ENCODE measurements at places on chromosomes 1 and 21.

GRCh38 chr1:15427280-15427666 lies 11.0 kb upstream of the CTRC start:
- peaks cover 7% of the 10 kb centered on the region for H3K36me3 ChIP-seq
- no peaks in the 10 kb centered on the region for H3K27me3 ChIP-seq
- peaks cover 16% of the 10 kb centered on the region for H3K4me1 ChIP-seq
- H3K27ac ChIP-seq = peak overlapping the region; percentile 16
- H3K4me3 ChIP-seq = no peak overlapping the region
- DNase-seq = no peak

DNA sequence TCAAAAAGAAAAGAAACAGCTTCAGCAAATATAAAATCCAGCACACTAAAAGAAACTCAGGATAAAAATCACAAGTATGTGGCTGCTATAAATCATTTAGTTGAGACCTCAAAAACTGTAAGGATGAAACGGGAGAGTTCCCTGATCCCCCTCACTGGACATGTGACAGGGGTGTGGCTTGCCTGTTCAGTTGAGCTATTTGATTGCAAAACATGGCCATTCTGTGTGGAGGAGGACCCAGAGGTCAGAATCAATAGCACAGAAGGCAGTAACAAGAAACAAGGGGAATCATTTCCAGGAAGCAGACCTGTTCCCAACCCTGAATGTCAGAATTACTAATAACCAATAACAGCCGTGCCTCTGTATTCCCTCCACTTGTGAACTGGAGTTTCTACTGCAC lies 27.9 kb downstream of the RBM11 start:
- H3K36me3 ChIP-seq = no peaks in the 10 kb centered on the region
- H3K4me3 ChIP-seq = no peak overlapping the region

- no peaks in the 10 kb centered on the region for H3K4me1 ChIP-seq
- H3K4me3 ChIP-seq = no peak overlapping the region
- H3K36me3 ChIP-seq = no peaks in the 10 kb centered on the region
- no peaks in the 10 kb centered on the region for H3K27me3 ChIP-seq
- H3K27ac ChIP-seq = no peak overlapping the region
Observed at GRCh38 chr21:22211943-22212342, 1213.7 kb downstream of the NCAM2 start.

DNA sequence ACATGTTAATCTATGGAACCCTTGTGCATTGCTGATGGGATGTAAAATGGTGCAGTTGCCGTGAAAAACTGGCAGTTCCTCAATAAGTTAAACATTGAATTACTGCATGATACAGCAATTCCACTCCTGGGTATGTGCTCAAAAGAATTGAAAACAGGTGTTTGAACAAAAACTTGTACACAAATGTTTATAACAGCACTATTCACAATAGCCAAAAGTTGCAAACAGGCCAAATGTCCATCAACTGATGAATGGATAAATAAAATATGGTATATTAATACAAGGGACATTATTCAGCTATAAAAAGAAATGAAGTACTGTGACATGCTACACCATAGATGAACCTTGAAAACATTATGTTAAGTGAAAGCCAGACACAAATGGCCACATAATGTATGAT lies 17.7 kb upstream of the SRSF10 start:
- no peaks in the 10 kb centered on the region for H3K27me3 ChIP-seq
- H3K4me1 ChIP-seq = 0 out of 2 replicates have a peak, but pooled peaks cover 2% of the 10 kb centered on the region
- no peak for DNase-seq
- H3K36me3 ChIP-seq = no peaks in the 10 kb centered on the region
- H3K27ac ChIP-seq = no peak overlapping the region

GRCh38 chr1:211892577-211892976 lies 62.0 kb upstream of the LPGAT1 start:
- H3K4me3 ChIP-seq = no peak overlapping the region
- H3K4me1 ChIP-seq = no peaks in the 10 kb centered on the region
- H3K27ac ChIP-seq = no peak overlapping the region
- DNase-seq = no peak

DNA sequence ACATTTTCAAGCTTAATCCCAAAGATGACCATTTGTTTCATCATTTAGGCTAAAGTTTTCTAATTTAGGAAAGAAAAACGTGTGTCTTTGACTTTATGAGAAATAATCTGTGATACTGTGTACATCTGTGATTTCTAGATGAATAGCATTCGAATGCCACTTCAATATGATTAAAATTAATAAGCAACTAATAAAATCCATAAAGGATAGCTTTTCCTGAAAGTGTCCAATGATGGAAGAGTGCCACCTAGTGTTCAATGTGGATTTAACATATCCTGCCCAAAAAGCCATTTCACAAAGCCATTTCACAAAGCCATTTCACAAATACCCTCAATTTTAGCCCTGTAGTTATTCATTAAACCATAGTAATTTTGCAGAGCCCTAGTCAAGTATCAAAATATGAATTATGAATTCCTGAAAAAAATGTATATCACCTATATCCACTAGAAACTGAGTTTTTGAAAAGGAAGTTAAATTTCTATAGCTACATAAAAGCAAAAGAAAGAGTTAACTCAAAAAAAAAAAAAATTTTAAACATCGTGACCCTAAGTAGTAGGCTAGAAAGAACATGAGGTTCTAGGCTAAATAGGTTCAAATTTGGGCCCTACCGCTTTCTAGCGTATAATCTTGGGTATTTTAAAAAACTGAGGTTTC lies 19.1 kb downstream of the NME7 start:
- H3K27ac ChIP-seq = no peak overlapping the region
- peak; percentile 68 for DNase-seq
- H3K4me1 ChIP-seq = no peaks in the 10 kb centered on the region
- H3K27me3 ChIP-seq = no peaks in the 10 kb centered on the region

GRCh38 chr1:154493276-154493675 lies 8.7 kb upstream of the TDRD10 start:
- peaks cover 70% of the 10 kb centered on the region for H3K27me3 ChIP-seq
- DNase-seq = no peak
- no peaks in the 10 kb centered on the region for H3K4me1 ChIP-seq

DNA sequence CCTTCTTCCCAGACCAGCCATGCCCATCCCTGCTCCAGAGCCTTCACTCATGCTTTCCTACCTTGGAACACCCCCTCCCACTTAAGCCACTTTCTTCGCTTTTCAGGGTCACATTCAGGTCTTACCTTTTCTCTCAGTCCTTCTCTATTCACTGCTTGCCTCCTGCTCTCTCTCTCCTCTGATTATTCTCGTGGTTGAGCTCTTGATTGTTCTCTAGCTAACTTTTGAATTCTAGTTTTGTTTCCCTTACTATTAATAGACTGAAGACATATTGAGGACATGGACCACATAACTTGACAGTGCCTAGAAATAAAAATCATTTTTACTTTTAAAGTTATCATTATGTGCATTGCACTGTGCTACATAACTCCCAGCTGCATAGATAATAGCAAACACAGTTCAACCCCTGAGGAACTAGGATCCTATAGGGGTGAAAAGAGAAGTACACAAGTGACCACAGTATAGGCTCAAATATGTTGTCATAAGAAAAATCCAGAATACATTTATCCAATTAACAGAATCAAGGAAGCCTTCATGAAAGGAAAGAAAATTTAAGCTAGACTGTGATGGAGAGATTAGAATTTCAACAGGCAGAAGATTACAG lies 21.5 kb downstream of the INSL5 start:
- H3K27ac ChIP-seq = no peak overlapping the region
- H3K4me3 ChIP-seq = no peak overlapping the region
- H3K36me3 ChIP-seq = no peaks in the 10 kb centered on the region
- H3K4me1 ChIP-seq = no peaks in the 10 kb centered on the region
